Activated naive CD4-positive, alpha-beta T cell (primary cell): ENCODE measurements at places on chromosomes 5 and 9.

- DNase-seq: no peak
These were observed 132.6 kb upstream of the PDE4D start for GRCh38 chr5:60026161-60026560.

DNA sequence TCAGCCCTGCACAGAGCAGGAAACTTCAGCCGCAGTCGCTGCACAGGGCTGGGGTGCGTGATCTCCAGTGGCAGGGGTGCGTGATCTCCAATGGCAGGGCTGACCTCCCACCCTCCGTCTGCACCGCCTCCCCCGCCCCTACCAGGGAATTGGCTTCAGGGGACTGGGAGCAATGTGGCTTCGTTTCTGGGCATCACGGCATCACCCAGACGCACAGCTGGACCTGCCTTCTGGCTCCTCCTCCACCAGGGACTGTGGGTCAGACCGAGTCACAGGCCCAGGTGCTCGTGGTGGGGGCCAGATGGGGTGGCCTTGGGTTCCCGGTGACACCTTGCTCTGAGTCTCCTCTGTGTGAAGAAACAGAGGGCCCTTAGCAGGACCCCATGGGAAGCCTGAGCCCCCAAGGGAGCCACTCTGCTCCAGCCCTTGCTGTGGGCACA is 51.1 kb downstream of the AHRR start:
- DNase-seq: no peak

DNA sequence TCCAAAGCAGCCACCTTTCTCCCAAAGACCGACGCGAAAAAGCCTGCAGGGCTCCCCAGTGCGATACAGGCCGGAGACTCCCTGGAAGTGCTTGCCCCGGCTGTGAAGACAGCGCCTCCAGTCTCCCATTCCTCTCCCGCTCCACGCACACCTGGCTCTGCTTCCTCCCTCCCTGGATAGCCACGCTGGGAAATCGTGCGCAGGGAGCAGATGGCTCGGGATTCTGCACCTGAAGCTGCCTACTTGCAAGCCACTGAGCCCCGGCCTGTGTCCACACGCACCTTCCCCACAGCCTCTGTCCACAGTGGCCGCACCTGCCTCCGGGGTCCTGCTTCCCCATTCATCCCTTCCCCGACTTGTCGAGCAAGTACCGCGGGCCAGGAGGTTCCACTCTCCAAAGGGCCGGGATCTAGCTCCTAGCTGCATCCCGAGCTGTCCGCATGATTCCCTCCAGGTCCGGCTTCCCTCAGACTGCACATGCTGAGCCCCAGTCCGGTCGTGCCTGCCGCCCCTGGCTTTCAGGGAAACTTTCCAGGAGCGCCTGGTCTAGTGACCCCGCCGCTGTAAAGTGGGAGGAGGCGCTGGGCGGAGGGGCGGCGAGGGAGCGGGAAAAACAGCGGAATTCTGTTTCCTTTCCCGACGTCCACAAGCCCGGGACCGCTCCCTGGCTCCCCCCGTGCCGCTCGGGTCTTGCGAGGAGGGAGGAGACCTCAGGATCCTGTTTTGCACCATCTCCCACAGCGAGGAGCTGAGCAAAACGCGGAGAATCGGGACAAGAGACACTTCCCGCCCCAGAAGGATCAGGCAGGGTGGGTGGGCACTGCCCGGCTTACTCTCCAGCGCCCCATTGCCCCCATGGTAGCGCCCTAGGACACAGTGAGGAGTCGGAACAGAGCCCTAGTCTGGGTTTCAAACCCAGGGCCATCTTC is 2.0 kb downstream of the SEMA6A start:
- DNase-seq: no peak

DNA sequence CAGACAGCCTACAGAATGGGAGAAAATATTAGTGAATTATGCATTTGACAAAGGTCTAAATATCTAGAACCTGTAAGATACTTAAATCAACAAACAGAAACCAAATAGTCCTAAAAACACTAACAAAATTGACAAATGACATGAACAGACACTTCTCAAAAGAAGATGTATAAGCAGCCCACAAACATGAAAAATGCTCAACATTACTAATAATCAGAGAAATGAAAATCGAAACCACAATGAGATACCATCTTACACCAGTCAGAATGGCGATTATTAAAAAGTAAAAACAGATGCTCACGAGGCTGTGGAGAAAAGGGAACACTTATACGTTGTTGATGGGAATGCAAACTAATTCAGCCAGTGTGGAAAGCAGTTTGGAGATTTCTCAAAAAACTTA is 1186.8 kb downstream of the DTWD2 start:
- no peak for DNase-seq

- DNase-seq: no peak
These were observed 978.4 kb downstream of the TLE4 start for GRCh38 chr9:80550181-80550580.
